SW 1271 (cell line): ENCODE measurements at places on chromosomes 4 and X.

DNA sequence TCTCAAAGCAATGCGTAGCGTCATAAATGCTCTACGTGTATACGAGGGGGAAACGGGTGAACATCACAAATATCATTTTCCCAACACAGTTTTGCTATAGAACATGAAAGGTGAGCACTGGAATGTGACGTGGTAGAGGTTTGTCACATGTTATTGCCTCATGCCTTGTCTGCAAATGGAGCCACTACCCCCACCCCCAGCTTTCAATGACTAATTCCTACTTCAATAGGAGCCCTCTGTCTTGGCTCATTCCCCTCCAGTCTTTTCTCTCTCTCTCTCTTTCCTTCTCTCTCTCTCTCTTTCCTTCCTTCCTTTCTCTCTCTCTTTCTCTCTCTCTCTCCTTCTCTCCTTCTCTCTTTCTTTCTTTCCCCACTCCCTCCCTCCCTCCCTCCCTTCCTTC is 127.0 kb downstream of the STOX2 start:
- DNase-seq: no peak

- no peak for DNase-seq
Measured at GRCh38 chr4:183185018-183185417, 86.0 kb downstream of the WWC2 start.

GRCh38 chrX:3712051-3712869 is 1.2 kb downstream of the PRKX start:
- no peak for DNase-seq

- no peak for DNase-seq
Measured at GRCh38 chr4:99670409-99671073, 12.9 kb upstream of the C4orf54 start.

GRCh38 chr4:95515589-95515988 is 33.2 kb downstream of the UNC5C start:
- DNase-seq: no peak

DNA sequence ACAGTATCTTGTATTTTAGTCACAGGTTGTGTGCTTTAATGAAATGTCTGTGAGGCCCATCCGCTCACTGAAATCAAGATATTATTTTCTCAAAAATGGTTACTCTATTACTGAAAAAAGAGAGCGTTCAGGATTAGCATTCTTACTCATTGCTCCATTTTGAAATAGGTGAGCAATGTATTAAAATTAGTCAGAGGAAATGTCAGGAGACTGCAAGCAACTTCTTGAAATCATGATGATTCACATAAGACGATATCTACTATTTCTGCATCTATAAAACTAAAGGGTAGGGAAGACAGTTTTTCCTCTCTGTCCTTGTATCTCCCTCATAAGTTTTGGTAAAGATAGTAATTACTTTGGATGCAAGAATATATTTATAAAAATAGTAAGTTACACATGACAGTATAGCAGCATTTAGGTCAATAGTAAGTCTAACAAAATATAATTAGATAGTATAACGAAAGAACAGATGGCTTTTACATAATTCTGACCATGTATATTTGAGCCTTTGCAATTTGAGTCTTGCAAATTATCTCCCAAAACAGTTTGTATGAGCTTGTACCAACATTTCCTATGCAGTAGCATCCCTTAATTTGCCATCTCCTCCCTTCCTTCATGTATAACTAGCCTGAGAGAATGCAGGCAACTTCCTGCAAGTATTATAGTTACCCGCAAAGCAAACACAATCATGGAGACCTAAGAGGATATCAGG is 937.8 kb downstream of the PCDH7 start:
- DNase-seq: no peak

- no peak for DNase-seq
Measured at GRCh38 chr4:93761286-93761685, 67.3 kb upstream of the ATOH1 start.

GRCh38 chr4:86129546-86129945 is 230.3 kb downstream of the MAPK10 start:
- no peak for DNase-seq

GRCh38 chr4:112704991-112705845 is 68.3 kb downstream of the LARP7 start:
- DNase-seq: peak; percentile 7

- DNase-seq: no peak
Measured at GRCh38 chr4:25503779-25504178, 126.7 kb downstream of the ANAPC4 start.

GRCh38 chr4:53227451-53227850 is 138.4 kb downstream of the SCFD2 start:
- DNase-seq: no peak

GRCh38 chr4:24605216-24605615 is 20.9 kb upstream of the DHX15 start:
- DNase-seq: no peak

DNA sequence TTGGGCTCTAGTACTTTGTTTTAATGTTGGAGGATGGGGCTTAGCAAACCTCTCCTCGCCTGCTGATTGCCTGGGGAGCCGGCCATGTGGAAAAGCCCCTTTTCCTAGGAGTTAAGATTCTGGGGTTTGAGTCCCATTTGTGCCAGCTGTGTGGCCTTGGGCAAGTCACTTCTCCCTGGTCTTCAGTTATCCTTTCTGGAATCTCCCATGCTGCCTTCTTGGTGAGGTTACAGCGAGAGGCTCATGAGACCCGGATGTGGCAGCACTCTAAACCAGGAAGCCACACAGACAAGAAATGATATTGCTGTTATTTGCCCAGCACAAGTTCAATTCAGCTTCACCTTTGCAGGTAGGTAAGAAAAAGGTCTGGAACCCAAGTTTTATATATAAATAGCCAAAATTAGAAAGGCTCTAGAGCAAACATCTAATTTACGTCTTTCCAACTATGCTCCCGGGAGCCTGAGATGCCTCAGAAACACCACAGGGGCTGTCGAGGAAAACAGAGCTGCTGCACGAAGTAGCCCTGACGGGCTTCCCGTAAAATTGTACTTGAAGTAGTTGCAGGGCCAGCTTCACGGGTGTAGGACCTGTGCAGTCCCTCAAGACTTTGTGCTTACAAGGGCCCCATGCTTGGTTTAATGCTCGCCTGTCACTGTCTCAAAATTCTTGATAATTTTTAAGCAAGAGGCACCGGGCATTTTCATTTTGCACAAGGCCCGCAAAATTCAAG is 8.3 kb upstream of the SASH3 start:
- DNase-seq: no peak

GRCh38 chr4:119281393-119281792 is 40.5 kb downstream of the FABP2 start:
- DNase-seq: no peak

GRCh38 chr4:37742149-37742548 is 56.0 kb upstream of the RELL1 start:
- DNase-seq: no peak

- no peak for DNase-seq
Measured at GRCh38 chr4:80014531-80014930, 58.5 kb downstream of the ANTXR2 start.

- DNase-seq: no peak
Measured at GRCh38 chr4:150828159-150828558, 186.9 kb downstream of the LRBA start.

DNA sequence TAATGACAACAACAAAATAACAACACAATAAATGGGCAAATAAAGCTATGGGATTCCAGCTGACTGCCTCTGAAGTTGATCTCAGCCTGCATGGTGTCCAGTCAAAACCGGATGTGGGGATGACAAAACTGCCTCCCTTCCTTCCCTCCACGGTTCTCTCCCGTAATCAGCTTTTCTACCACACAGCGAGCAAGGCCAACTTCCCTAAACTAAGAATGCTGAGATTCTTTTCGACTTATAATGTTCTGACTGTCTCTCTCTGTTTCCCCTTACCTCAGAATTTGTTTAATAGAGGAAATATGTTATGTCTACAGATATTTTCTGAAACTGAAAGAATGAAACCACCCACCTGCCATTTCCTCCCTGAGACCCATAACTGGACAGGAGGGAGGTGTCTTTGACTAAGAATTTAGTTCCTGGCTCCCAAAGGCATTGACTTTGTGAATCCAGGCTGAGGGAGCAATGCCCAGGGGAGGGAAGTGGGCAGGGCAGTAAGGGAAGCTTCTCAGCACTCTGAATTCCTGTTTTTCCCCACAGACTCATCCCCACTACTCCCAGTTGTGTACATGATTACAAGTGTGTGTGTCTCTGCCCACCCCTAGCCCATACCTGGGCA is 1.0 kb upstream of the TLR1 start:
- peak; percentile 4 for DNase-seq
